SJSA1 (cell line): ENCODE measurements at places on chromosomes 1 and 21. TPM values are rescaled to one million over a fixed set of nuclear protein-coding genes. Genes with fewer than 3 reads are reported as not detected.

ACTL8 gene
- total RNA-seq = not detected in 2 replicates

BATF3 gene
- total RNA-seq = 1.8 and 3.3 TPM in 2 replicates

FMO1 gene
- not detected in 2 replicates for total RNA-seq

TPTE gene
- total RNA-seq = not detected in 2 replicates

UBE4B gene
- 26.0 and 35.2 TPM in 2 replicates for total RNA-seq

C1QA gene
- not detected in 2 replicates for total RNA-seq

RXFP4 gene
- not detected in 2 replicates for total RNA-seq

HSD3B2 gene
- total RNA-seq = not detected in 2 replicates

NGF gene
- total RNA-seq = 1.3 and 6.0 TPM in 2 replicates

POU3F1 gene
- total RNA-seq = 0.26 TPM in 1 of 2 replicates, not detected in the other

TNFRSF8 gene
- not detected in 2 replicates for total RNA-seq

TRIM17 gene
- not detected in 2 replicates for total RNA-seq

YARS1 gene
- 94.4 and 117 TPM in 2 replicates for total RNA-seq

LDLRAP1 gene
- total RNA-seq = 10.4 and 11.8 TPM in 2 replicates

CRB1 gene
- total RNA-seq = 0.05 TPM in 1 of 2 replicates, not detected in the other

LTN1 gene
- total RNA-seq = 23.5 and 31.0 TPM in 2 replicates

TFF2 gene
- not detected in 2 replicates for total RNA-seq

FCMR gene
- 2.0 and 11.7 TPM in 2 replicates for total RNA-seq

ALX3 gene
- not detected in 2 replicates for total RNA-seq

SH2D1B gene
- not detected in 2 replicates for total RNA-seq
